ENCODE measurements at places on chromosomes 11 and 22.

GRCh38 chr11:35478471-35479091, 46.8 kb downstream of the PAMR1 start:
- no peak for DNase-seq

GRCh38 chr22:44154436-44154942, 26.2 kb upstream of the PARVG start:
- no peak for DNase-seq

- peak; percentile 34 for DNase-seq
Measured at GRCh38 chr11:112795142-112795815, 165.9 kb upstream of the NCAM1 start.

GRCh38 chr11:84497981-84498411, 1129.1 kb downstream of the DLG2 start:
- DNase-seq, result no peak

DNA sequence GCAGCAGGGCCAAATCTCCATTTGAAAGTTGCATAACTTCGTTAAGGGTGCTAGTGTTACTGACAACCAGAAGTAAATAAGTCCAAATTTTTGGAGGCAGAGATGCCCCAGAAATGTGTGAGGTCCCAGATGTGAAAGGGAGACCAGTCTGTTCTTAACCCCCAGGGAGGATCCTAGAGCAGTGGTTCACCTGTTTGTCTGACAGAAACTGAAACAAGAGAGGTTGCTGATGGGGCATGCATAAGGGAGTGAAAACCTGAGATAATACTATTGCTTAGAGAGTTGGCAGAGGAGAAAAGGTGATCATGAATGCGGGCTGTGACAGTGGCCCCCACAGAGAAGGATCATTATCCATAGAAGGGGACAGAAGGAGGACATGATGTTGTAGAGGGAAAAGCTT, 3.8 kb downstream of the CBLIF start:
- DNase-seq, result no peak

GRCh38 chr11:1746956-1747752, 3.2 kb downstream of the IFITM10 start:
- DNase-seq, result no peak

DNA sequence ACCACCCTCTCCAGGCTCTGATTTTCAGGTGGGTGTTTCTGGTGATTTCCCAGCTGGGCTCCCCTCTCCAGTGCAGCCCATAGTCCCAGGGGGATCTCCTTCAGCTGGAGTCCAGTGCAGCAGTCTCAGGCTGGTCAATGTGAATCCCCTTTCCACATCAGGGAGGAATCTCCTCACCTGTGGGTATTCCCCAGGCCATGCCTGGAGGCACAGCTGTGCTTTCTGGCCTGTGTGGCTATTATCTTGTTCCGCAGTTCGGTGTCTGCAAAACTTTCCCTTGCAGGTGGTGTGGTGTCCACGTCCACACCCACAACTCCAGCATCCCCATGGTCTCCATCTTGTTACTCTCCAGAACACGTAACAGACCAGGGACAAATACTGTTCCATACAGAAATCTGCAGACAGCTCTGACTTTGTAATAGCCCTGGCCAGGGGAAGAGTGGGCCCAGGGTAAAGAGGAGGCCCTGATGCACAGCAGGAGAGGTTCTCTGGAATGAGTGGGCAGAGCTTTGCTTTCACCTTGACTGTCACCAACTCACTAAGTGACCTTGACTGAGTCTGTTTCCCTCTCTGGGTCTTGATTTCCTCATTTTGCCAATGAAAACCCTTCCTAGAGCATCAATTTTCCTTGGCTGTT, 183.2 kb downstream of the CSNK2A3 start:
- no peak for DNase-seq

All from hematopoietic multipotent progenitor cell treated with erythropoietin and hydrocortisone succinate and interleukin-3 and kit ligand, for 8 days (in vitro differentiated cells).